ENCODE measurements at places on chromosomes 5 and 9.

GRCh38 chr9:133894377-133895321, 97.5 kb downstream of the VAV2 start:
- H3K4me3 ChIP-seq: no peak overlapping the region
- DNase-seq: no peak
- no peaks in the 10 kb centered on the region for H3K4me1 ChIP-seq
- H3K27me3 ChIP-seq: no peaks in the 10 kb centered on the region

DNA sequence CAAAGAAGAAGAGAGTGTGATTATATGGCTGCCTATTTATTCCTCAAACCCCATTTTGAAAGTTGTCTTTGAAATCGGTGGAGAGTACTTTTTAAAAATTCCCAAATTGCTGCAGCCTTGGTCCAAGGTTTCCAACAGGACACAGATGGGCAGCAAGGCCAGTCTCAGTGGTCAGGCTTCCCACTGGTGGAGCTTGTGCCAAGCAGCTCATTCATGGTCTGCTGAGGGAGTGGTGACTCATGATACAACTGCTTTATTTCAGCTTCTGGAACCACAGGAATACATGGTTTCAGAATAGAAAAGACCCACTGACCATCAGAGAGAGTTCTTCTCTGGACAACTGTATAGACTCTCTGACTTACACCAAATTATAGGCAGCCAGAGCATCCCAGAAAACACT, 673.1 kb upstream of the KLF4 start:
- H3K27me3 ChIP-seq: no peaks in the 10 kb centered on the region
- H3K4me3 ChIP-seq: no peak overlapping the region
- no peaks in the 10 kb centered on the region for H3K36me3 ChIP-seq

- no peak overlapping the region for H3K4me3 ChIP-seq
- no peaks in the 10 kb centered on the region for H3K27me3 ChIP-seq
- no peaks in the 10 kb centered on the region for H3K36me3 ChIP-seq
- no peak overlapping the region for H3K27ac ChIP-seq
Measured at GRCh38 chr9:81132796-81133195, 556.6 kb downstream of the TLE1 start.

GRCh38 chr5:115766608-115767007, 49.9 kb downstream of the CDO1 start:
- no peaks in the 10 kb centered on the region for H3K36me3 ChIP-seq
- H3K27me3 ChIP-seq: peaks cover 16% of the 10 kb centered on the region
- DNase-seq: no peak

GRCh38 chr5:175092691-175093090, 351.3 kb downstream of the DRD1 start:
- no peak for DNase-seq
- H3K36me3 ChIP-seq: no peaks in the 10 kb centered on the region
- H3K27me3 ChIP-seq: no peaks in the 10 kb centered on the region
- H3K4me3 ChIP-seq: no peak overlapping the region
- no peak overlapping the region for H3K27ac ChIP-seq
- H3K4me1 ChIP-seq: no peaks in the 10 kb centered on the region

DNA sequence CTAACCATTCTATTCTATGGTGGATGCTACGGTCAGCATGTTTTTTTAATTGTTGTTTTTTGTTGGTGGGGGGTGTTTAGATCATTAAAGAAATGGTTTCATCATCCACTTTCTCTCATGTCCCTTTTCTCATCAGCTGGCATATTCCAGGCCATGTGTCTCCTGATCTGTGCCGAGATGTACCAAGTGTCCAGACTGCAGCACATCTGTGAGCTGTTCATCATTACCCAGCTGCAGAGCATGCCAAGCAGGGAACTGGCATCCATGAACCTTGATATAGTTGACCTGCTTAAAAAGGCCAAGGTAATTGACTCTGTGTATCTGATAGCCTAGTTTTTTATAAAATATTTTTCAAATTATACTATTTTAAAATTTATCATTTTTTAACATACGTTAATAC, 38.9 kb downstream of the GLRX start:
- no peak overlapping the region for H3K4me3 ChIP-seq
- H3K27me3 ChIP-seq: no peaks in the 10 kb centered on the region
- no peak overlapping the region for H3K27ac ChIP-seq
- DNase-seq: no peak

DNA sequence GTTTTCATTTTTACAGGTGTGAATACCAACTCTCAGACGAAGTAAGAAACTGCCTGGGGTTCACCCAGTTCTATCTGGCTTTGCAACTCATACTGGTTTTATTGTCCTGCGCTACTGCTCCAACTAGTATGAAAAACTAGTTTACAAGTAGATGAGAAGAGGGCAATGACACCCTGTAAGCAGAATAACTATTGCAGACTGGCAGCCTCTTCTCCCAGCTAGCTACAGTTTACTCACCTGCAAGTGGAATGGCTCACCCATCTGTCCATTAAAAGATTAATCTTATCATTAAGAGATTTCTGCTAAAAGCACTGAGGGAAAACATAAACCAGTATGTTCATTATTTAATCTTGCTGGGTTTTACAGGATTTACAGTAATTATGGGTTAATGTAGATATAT, 113.4 kb downstream of the FRMD3 start:
- H3K27me3 ChIP-seq: no peaks in the 10 kb centered on the region
- no peaks in the 10 kb centered on the region for H3K36me3 ChIP-seq
- no peaks in the 10 kb centered on the region for H3K4me1 ChIP-seq

Measured in effector memory CD8-positive, alpha-beta T cell (primary cell).